ENCODE measurements at places on chromosomes 12 and 14. TPM values are rescaled to one million over a fixed set of nuclear protein-coding genes. Genes with fewer than 3 reads are reported as not detected.

Gene OVCH1
- total RNA-seq: 0.65 TPM

Gene CD163L1
- total RNA-seq: 1.1 TPM

DNA sequence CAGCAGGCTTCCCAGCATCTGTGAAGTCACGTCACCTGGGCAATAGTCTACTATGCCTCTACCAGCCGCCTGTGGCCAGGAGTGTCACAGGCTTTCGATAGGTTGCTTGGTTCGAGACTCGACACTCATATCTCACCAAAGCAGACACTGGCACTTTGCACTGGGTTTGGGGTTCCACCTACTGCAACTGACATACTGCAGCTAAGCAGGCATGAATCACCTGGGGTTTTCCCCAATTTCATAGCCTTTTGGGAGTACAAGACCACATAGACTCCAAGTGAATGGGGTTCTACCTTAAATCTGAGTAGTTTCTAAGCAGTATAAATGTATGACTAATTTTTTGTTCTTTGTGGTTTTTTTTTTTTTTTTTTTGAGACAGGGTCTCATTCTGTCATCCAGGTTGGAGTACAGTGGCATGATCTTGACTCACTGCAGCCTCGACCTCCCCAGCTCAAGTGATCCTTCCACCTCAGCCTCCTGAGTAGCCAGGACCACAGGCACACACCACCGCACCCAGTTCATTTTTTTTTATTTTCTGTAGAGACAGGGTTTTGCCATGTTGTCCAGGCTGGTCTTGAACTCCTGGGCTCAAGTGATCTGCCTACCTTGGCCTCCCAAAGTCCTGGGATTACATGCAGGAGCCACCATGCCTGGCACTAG lies 32.1 kb downstream of the DMAC2L start:
- DNase-seq: no peak
- H3K36me3 ChIP-seq: no peaks in the 10 kb centered on the region
- no peak overlapping the region for H3K4me3 ChIP-seq
- peaks cover 6% of the 10 kb centered on the region for H3K4me1 ChIP-seq
- H3K27me3 ChIP-seq: peaks cover 9% of the 10 kb centered on the region

DNA sequence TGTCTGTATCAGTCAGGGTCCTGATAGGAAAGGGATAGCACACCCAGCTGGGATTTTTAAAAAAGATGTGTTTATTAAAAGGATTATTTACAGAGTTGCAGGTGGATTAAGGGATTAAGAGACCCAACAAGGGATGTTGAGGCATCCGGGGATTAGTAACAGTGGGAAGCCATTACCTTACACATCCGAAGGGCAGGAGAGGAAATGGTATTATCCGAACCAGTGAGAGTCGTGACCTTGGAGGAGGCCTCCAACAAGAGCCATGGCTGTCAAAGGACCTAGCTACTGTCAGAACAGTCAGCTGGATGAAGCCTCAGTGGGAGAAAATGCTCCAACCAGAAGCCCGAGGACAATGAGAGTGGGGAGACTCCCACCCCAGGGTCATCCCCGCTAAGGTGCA lies 146.3 kb upstream of the KRAS start:
- peaks cover 1% of the 10 kb centered on the region for H3K36me3 ChIP-seq
- DNase-seq: no peak
- H3K4me1 ChIP-seq: no peaks in the 10 kb centered on the region
- H3K27me3 ChIP-seq: peaks cover 6% of the 10 kb centered on the region
- no peak overlapping the region for H3K4me3 ChIP-seq

DNA sequence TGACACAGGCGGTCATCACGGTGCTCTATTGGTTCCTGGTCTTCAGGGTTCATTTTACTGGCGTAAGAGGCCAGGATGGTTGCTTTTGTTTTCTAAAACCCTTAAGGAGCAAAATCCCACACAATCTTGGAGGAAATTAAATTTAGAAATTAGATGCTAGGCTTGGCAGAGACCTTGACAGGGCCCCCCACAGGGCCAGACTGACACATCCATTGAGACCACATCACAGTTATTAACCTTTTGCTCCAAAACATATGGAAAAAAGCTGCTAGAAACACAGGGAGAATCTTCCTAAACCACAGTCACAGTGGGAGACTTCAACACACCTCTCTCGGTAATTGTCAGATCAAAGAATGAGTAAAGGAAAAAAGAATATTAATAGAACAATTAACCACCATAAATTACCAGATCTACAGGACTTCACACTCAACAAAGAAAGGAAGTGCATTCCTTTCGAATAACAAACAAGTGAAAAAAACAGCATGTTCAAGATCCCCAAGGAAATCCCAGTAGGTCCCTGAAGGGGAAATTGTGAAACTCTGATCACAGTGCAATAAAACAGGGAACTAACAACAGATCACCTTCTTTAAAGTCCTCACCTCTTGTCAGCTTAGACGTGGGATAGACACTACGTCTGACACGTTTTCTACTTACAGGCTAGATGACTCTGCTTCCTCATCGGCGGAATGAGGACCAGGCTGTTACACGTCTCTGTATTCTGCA lies 40.2 kb upstream of the TMEM179 start:
- DNase-seq: no peak
- peaks cover under 1% of the 10 kb centered on the region for H3K4me1 ChIP-seq
- H3K36me3 ChIP-seq: peaks cover 4% of the 10 kb centered on the region
- peaks cover 33% of the 10 kb centered on the region for H3K27me3 ChIP-seq
- H3K27ac ChIP-seq: no peak overlapping the region
- no peak overlapping the region for H3K4me3 ChIP-seq
